Stimulated activated CD8-positive, alpha-beta memory T cell treated with anti-CD3 and anti-CD28 coated beads, Interleukin-4, amount 100 ng/mL, for 48 hours (primary cell): ENCODE measurements at places on chromosomes 2 and 18.

GRCh38 chr2:67135208-67135607 is 261.9 kb upstream of the ETAA1 start:
- DNase-seq: no peak

DNA sequence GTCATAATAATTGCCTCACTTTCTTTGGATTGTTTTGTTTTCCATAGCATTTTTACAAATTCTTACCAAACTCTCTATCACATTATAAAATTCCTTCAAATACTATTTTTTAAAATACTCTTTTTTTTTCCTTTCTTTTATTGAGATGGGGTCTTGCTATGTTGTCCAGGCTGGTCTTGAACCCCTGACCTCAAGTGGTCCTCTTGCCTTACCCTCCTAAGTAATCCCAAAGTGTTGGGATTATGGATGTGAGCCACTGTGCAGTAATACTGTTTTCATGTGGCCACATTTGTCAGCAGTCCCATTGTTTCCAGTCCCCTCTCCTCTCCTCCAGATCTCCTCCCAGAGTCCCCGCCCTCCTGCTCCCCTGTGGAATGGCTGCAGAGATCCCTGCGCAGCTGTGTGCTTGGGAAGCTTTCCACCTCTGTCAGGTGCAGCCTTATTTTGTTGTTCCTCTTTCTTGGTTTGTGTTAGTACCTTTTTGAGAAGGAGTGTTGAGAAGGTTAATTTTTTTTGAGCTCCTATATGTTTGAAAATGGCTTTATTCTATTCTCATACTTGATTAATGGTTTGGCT is 227.3 kb downstream of the LOXHD1 start:
- DNase-seq: no peak

DNA sequence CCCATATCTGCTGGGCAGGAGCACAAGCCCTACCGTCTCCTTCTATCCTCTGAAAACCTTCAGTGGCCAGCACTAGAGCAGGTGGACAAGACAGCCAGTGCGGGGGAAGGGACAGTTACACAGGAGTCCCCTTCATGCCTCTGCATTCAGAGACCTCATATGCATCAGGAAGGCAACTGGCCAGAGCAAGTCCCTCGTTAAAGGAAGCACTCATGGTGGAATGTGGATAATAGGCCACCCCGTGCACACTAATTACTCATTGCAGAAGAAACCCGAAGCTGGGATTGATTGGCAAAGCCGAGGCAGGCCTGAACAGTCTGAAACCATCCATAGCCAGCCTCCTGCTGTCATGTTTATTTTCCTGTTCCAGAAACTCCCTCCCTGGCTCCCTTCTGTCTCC is 11.2 kb downstream of the KIAA2012 start:
- DNase-seq: no peak

- DNase-seq: peak; percentile 52
These were observed 546 bp downstream of the CHPF start for GRCh38 chr2:219542931-219543595.

- no peak for DNase-seq
These were observed 766.9 kb upstream of the ZEB2 start for GRCh38 chr2:145286716-145287275.
